Stimulated activated CD4-positive, alpha-beta T cell treated with anti-CD3 and anti-CD28 coated beads, Interleukin-15, amount 100 ng/mL, for 1 hour (primary cell): ENCODE measurements at places on chromosomes 7 and 10.

GRCh38 chr10:45302573-45302972, 12.8 kb downstream of the OR13A1 start:
- no peak for DNase-seq

GRCh38 chr7:137388916-137389315, 45.4 kb upstream of the PTN start:
- no peak for DNase-seq

DNA sequence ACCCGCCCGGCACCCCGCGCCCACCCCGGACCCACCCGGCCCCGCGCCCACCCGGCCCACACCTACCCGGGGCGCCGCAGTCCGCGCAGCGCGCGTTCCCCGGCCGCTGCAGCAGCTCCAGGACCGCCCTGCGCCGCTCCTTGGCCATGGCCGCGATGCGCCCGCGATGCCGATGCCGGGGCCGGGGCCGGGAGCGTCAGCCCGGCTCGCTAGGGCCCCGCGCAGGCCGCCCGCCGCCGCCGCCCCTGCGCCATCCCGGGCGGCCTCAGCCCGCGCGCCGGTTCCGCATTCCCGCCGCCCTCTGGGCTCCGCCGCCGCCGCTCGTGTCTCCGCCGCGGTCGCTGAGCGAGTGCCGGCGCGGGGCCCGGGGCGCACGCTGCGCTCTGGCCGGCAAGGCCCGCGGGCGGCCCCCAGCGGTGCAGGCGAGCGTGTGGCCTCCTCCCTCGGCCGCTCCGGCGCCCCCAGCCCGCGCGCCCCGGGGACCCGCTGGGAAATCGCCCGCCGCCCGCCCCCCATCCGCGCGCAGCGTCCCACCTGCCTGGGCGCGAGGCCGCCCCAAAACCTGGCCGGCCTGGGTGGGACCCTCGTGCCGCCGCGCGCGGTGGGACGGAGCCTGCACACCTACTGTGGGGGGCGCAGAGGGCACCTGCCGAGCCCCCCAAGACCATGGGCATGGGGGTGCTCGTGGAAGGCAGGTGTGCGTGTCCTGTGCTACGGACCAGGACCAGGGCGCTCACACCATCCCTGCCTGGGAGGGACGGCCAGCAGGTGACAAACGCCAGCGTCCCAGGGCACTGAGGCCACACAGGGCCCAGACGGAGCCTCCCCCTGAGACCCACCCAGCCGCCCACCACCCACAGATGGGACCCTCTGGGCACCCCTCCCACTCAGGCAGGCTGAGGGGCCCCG, at the start of gene ADAP1:
Gene ADAP1 (minus strand): TSS at position 351 of the 909 bp plus-strand sequence. CDS start 203 bp downstream, at position 148.
- DNase-seq: no peak

DNA sequence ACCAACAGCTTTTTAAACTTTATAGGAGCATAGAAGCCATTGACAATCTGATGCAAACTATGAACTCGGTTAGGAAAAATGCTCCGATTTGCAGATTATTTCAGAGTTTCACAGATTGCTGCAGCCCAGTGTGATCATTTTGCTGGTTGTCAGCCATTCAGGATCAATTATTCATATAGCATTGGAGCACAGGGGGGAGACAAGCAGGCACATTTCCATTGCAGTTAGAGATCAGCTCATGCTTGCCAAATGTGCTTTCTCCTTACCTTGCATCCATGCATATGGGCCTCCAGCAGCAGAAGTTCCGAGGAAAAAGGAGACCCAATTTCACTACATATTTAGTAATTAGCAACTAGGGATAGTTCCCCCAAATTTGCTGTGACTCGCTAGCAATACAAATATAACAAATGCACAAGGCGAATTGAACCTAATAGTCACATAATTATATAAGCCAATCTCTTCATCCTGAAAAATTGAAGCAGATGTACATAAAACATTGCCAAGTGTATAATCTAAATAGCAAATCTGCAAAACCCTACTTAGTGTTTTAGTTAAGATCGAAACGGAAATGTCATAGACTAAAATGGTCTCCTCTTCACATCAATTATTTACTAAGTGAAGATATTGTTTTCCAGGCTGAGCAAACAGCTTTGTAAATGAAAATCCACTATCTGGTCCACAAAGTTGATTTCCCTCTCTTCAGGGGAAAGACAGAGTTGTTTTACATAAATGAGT, 49.5 kb upstream of the RSU1 start:
- DNase-seq: no peak

DNA sequence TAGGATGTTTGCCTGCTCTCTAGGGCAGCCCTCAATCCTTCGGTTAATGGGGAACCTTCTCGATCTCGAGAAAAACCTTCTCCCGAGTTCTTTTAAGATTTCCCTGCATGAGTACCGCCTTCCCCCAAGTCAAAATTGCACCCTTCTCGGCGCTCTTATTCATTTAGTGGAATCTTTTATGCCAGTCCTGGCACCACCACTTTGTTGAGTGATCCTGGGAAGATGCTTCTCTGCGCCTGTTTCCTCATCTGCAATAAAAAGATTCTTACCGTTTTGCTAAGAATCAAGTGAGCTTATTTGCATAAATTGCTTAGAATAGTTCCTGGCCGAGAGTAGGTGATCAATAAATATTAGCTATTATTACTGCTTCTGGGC, 697 bp downstream of the ARPC1A start:
- DNase-seq: no peak

DNA sequence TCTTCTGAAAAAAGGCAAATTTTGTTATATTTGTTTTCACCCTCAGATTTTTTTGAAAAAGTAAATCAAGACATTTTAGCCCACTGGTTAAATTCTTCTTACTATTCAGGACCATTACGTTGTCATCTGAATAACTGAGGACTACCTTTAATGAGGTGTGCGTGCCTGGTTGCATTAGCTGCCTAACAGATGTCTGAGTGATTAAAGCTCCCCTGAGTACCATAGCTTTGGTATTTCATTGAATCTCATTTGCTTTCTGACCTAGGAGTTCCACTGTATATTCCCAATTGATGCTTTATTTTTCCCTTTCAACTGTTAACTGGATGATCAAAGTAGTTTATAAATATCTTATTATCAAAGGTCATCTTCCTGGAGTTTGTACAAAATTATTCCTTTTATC, 410.0 kb upstream of the SEMA3D start:
- DNase-seq: no peak

DNA sequence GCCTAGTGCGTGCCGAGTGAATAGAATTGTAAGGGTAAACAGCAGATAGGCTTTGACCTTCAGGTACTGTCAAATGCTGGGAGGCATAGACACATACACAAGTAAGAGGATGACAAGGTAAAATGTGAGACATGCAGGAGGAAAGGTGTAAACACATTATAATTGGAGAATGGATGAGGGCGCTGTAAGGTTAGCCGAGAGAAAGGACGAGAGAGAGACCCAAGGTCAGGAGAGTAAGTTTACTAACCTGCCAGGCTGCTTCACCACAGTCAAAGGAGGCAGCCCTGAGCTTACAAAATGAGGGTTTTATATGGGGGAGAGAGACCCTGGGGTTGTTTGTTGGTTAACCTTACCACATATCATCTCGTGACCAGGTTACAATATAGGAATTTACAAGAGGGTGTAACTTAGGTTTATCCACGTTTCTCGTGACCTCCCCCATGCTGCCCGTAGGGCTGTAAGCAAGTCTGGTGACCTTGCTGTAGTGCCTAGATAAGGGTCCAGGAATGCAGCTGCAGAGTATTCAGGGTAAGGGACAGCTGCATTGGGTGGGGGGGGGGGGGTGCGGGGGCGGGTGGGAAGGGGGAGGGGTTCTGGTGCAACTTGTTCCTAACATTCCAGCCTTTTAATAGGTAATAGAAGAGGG, 17.9 kb downstream of the SCIN start:
- no peak for DNase-seq

DNA sequence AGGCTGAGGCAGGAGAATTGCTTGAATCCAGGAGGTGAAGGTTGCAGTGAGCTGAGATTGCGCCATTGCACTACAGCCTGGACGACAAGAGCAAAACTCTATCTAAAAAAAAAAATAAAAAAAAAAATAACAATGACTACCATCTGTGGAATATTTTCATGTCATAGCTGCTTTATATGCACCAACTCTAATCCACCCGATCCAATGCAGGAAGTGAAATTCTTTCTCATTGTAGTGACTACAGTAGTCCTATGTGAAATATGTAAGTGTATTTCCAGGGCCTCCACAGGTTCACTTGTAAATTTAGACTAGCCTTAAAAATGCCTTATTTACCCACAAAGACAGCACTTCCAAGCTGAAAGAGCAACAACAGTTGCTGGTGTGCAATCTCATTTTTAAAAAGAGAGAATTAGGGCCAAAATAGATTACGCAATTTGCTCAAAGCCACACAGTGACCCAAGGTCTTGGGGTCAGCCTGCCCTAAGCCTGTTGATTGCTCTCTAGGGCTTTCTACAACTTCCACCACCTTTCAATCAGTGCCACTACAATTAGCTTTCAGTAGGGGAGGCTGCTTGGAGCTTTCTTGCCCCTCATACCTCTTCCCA, 25.8 kb upstream of the EGFR start:
- DNase-seq: no peak

DNA sequence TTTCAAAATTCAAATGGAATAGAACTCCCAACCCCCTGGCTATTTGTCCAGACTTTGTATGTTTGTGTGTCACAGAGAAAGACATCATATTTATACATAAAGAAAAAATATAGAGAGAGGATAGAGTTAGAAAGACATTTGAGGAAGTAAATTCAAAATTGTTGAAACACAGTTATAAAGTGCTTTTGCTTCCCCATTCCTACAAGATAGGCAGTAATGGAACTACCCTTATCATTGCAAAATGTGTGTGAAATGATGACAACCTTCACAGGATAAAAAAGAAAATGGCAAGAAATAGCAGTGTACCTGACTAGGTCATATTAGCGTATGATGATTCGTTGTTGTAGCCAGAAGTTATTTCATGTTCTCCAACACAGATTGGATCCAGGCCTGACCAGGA, 63.1 kb downstream of the FZD1 start:
- no peak for DNase-seq

- no peak for DNase-seq
These were observed 429.7 kb downstream of the ARL4A start for GRCh38 chr7:13117103-13117502.

GRCh38 chr7:20417260-20417659, 86.6 kb downstream of the ITGB8 start:
- no peak for DNase-seq
